ENCODE measurements at places on chromosomes 13 and 19. TPM values are rescaled to one million over a fixed set of nuclear protein-coding genes. Genes with fewer than 3 reads are reported as not detected.

- peaks cover 98% of the 10 kb centered on the region for H3K4me1 ChIP-seq
- H3K27me3 ChIP-seq, result no peaks in the 10 kb centered on the region
- H3K27ac ChIP-seq, result peak overlapping the region; percentile 83
- no peak overlapping the region for H3K4me3 ChIP-seq
Measured at GRCh38 chr13:97257228-97257755, 35.2 kb downstream of the MBNL2 start.

PNMA8B gene
- 0.17 TPM for total RNA-seq

- H3K27me3 ChIP-seq, result no peaks in the 10 kb centered on the region
- no peaks in the 10 kb centered on the region for H3K36me3 ChIP-seq
- peaks cover 8% of the 10 kb centered on the region for H3K4me1 ChIP-seq
- no peak overlapping the region for H3K27ac ChIP-seq
- no peak for DNase-seq
Measured at GRCh38 chr13:33318037-33318436, 32.5 kb upstream of the STARD13 start.

DNA sequence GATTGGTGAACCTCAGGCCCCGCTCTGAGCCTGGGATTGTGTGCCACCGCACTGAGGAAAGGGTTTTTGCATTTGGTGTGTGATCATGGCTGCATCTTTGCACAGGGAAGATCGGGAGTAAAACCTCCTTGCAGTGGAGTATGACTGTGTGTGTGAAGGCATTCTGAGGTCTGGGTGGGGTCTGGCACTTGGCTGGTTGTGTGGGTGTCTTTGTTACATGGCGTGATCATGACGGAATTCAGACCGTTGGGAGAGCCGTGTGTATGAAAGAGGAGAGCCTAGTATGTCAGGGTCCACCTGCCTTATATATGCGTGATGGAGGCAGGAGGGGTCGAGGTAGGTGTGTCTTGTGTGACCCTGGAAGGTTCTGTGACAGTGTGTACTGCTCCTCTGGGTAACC lies 740 bp upstream of the BEST2 start:
- no peak overlapping the region for H3K27ac ChIP-seq
- H3K27me3 ChIP-seq, result no peaks in the 10 kb centered on the region
- DNase-seq, result no peak

KLK12 gene
- not detected for total RNA-seq

DNA sequence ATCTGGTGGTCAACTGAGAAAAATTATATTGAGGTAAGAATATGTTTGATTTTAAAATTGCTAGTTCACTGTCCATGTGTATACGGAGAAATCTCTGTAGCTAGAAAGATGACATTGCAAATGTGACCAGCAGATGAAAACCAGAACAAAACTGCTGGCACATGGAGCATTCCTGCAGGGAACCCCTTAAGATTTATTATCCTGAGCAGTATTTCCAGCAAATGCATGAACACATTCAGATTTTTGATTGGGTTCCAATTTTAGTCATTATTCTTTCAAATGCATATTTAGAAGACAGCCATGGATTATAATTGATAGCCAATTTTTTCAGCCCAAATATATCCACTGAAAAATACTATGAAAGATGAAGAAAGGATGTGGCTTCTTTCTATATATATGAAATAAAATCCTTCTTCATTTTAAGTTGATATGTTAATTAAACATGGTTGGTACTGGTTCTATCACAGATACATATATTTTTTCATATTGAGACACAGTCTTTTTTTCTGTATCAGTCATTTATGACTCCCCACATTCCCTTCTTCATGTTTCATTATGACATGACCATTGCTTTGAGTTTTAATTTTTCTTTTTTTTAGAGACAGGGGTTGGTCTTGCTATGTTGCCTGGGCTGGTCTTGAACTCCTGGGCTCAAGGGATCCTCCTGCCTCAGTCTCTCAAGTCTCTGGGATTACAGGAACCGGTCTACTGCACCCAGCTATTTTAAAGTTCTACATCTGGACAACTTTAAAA lies 376.5 kb downstream of the KLF12 start:
- no peak overlapping the region for H3K4me3 ChIP-seq
- no peaks in the 10 kb centered on the region for H3K4me1 ChIP-seq
- no peaks in the 10 kb centered on the region for H3K27me3 ChIP-seq

S1PR2 gene
- 2.0 TPM for total RNA-seq

DNA sequence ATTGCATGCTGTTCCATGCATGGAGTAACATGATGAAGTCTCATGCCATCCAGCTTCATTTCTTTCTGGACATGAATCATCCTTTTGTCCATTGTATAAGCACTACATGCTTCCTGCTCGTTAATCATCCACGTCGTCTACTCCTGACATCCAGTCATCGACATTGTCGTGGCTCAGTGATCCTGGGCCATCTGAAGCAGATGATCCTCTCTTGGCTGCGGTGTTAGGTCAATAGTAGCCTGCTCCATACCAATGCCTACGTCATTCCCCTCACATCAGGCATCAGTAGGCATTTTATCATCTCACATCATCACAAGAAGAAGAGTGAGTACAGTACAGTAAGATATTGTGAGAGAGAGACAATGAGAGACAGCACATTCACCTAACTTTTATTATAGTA lies 7.9 kb upstream of the MYO16 start:
- H3K4me3 ChIP-seq, result no peak overlapping the region
- H3K36me3 ChIP-seq, result no peaks in the 10 kb centered on the region
- H3K27ac ChIP-seq, result no peak overlapping the region
- H3K4me1 ChIP-seq, result no peaks in the 10 kb centered on the region
- H3K27me3 ChIP-seq, result no peaks in the 10 kb centered on the region

STK24 gene
- 27.2 TPM for total RNA-seq

GRCh38 chr13:41327994-41328790 lies 17.1 kb downstream of the NAA16 start:
- H3K4me3 ChIP-seq, result peak overlapping the region; percentile 8
- H3K27me3 ChIP-seq, result no peaks in the 10 kb centered on the region
- H3K4me1 ChIP-seq, result peaks cover 53% of the 10 kb centered on the region
- H3K36me3 ChIP-seq, result peaks cover 46% of the 10 kb centered on the region
- peak overlapping the region; percentile 78 for H3K27ac ChIP-seq

- H3K27ac ChIP-seq, result no peak overlapping the region
Measured at GRCh38 chr13:20686863-20687579, 16.5 kb upstream of the IL17D start.

- H3K27me3 ChIP-seq, result no peaks in the 10 kb centered on the region
- no peak for DNase-seq
- H3K27ac ChIP-seq, result no peak overlapping the region
- no peak overlapping the region for H3K4me3 ChIP-seq
- no peaks in the 10 kb centered on the region for H3K36me3 ChIP-seq
Measured at GRCh38 chr13:84864341-84864740, 934.9 kb downstream of the SLITRK6 start.

GRCh38 chr13:32125221-32125689 lies 93.7 kb downstream of the FRY start:
- H3K4me1 ChIP-seq, result peaks cover 23% of the 10 kb centered on the region
- peak overlapping the region; percentile 47 for H3K27ac ChIP-seq
- no peaks in the 10 kb centered on the region for H3K27me3 ChIP-seq
- H3K4me3 ChIP-seq, result no peak overlapping the region
- DNase-seq, result no peak

GRCh38 chr19:30853036-30853435 lies 480.9 kb downstream of the ZNF536 start:
- no peak for DNase-seq
- no peaks in the 10 kb centered on the region for H3K36me3 ChIP-seq
- no peaks in the 10 kb centered on the region for H3K27me3 ChIP-seq
- no peak overlapping the region for H3K27ac ChIP-seq
- H3K4me3 ChIP-seq, result no peak overlapping the region
- H3K4me1 ChIP-seq, result no peaks in the 10 kb centered on the region

CYP4F12 gene
- not detected for total RNA-seq

GRCh38 chr19:16325161-16325527 lies 518 bp downstream of the KLF2 start:
- no peaks in the 10 kb centered on the region for H3K36me3 ChIP-seq
- H3K27me3 ChIP-seq, result no peaks in the 10 kb centered on the region
- peak overlapping the region; percentile 91 for H3K27ac ChIP-seq
- peaks cover 12% of the 10 kb centered on the region for H3K4me1 ChIP-seq

CEACAM16 gene
- total RNA-seq, result not detected

GADD45GIP1 gene
- total RNA-seq, result 22.4 TPM

- no peaks in the 10 kb centered on the region for H3K27me3 ChIP-seq
- no peak overlapping the region for H3K27ac ChIP-seq
- no peak for DNase-seq
- no peak overlapping the region for H3K4me3 ChIP-seq
- H3K4me1 ChIP-seq, result no peaks in the 10 kb centered on the region
Measured at GRCh38 chr19:15696654-15697194, 23.8 kb downstream of the CYP4F12 start.

DNA sequence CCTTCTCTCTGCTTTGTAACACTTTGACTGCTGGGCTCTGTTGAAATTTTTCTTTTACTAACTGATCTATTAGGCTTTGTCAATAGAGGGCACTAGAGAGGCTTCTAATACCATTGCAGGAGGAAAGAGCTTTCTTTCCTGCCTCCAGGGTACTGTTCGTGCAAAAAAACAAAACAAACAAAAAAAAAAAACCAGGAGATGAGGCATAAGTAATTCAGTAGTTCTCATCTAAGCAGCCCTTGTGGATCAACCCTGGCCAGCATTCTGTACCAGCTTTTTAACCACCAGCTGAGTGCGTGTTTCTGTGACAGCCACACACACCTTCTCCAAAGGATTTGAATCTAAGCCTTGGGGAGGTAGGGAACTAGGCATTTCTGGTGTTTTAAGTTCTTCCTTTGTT lies 1707.6 kb upstream of the SLC10A2 start:
- no peaks in the 10 kb centered on the region for H3K36me3 ChIP-seq
- no peak overlapping the region for H3K27ac ChIP-seq
- DNase-seq, result no peak
- no peaks in the 10 kb centered on the region for H3K27me3 ChIP-seq
- no peaks in the 10 kb centered on the region for H3K4me1 ChIP-seq
- no peak overlapping the region for H3K4me3 ChIP-seq

GRCh38 chr13:101397742-101398141 lies 18.6 kb downstream of the NALCN start:
- H3K27me3 ChIP-seq, result no peaks in the 10 kb centered on the region
- no peak for DNase-seq
- H3K4me3 ChIP-seq, result no peak overlapping the region

ZNF284 gene
- 0.74 TPM for total RNA-seq

ZNF260 gene
- total RNA-seq, result 2.5 TPM

SERP2 gene
- 0.57 TPM for total RNA-seq

ZNF792 gene
- 4.2 TPM for total RNA-seq

DNA sequence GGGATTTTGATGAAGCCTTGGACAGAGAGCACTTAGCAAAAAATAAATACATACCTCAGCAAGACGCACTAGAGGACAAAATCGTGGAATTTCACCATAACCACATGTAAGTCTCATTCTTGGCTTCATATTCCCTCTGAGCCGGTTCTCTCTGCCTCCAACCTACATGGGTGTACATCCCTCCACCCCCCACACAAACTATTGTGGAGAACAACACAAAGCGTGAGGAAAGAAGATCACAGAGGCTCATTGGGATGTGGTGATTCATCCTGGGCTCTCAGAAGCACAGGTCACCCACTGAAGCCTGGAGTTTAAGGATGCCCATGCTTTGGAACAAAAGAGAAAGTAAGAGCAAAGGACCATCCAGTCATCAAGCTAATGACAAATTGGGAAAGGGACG lies 192.2 kb downstream of the STK24 start:
- H3K27ac ChIP-seq, result no peak overlapping the region
- no peaks in the 10 kb centered on the region for H3K4me1 ChIP-seq
- no peak overlapping the region for H3K4me3 ChIP-seq

KIR3DL2 gene
- total RNA-seq, result not detected

DNA sequence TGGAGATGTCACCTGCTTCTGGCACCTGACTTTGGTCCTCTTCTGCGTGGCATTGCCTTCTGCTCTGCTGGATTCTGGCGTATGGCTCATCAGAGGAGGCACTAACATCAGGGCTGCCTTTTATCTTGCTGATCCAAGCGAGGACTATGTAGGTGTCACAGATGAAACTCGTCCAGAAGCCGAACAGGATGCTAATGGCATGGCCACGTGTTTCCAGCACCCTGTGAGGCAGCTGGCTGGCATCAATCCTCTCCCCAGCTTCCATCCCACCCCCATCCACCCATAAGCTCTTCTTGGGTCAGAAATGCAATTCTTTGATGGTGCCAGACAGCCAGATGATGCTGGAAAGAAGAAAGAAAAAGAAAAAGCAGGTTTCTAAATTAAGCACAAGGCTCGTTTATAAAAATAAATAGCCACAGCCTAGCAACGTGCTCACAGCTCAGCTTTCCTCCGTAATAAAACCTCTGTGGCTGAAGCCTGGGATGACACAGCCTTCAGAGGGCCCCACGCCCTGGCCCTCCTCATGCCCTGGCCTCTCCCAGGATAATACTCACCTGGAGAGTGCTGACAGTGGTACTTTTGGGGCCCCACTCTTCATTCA lies 212.9 kb upstream of the SERP2 start:
- no peaks in the 10 kb centered on the region for H3K36me3 ChIP-seq
- H3K4me3 ChIP-seq, result peak overlapping the region; percentile 0
- no peak for DNase-seq
- no peaks in the 10 kb centered on the region for H3K27me3 ChIP-seq

DNA sequence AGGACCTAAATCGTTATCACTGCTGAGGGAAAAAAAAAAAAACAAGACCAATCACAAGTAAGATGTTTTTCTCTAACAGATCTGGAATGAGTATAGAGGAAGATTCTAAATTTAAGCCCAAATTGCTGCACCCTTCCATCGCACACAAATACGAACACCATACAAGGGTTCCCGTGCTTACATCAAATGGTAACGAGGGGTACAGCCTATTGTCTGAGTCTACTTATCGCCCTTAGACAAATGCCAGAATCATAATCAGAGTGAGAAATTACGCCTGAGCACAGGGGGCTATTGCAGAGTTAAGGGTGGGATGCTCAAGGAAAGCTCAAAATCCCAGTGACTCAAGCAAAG lies 603 bp downstream of the ZC3H13 start:
- peak overlapping the region; percentile 86 for H3K4me3 ChIP-seq
- H3K4me1 ChIP-seq, result peaks cover 30% of the 10 kb centered on the region
- no peak for DNase-seq
- H3K36me3 ChIP-seq, result no peaks in the 10 kb centered on the region
- H3K27me3 ChIP-seq, result no peaks in the 10 kb centered on the region
- H3K27ac ChIP-seq, result peak overlapping the region; percentile 93

MEF2B gene
- 0.65 TPM for total RNA-seq

MBD3L2 gene
- not detected for total RNA-seq

ZNF221 gene
- total RNA-seq, result 0.61 TPM

DNA sequence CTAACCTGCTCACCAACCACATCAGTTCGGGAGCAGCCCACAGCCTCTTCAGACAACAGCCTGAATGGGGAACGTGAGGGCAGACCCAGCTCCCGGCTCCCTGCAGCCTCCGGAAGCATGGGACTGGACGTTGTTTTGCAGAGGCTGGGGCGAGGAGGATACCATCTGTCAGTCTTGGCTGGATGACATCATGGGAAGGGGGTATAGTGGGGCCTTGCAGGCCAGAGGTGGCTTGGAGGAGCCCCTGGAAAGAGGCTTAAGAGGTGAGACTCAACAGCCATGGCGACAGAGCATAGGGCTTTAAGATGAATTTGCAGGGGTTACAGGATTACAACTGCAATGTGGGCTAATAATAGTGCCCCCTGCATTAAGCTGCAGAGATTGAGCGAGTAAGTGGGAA lies 1.5 kb downstream of the FXYD3 start:
- H3K27me3 ChIP-seq, result no peaks in the 10 kb centered on the region
- H3K36me3 ChIP-seq, result no peaks in the 10 kb centered on the region
- no peak overlapping the region for H3K4me3 ChIP-seq

PDX1 gene
- not detected for total RNA-seq

- H3K4me3 ChIP-seq, result peak overlapping the region; percentile 49
- H3K4me1 ChIP-seq, result peaks cover 7% of the 10 kb centered on the region
- no peak overlapping the region for H3K27ac ChIP-seq
- H3K36me3 ChIP-seq, result no peaks in the 10 kb centered on the region
- DNase-seq, result no peak
- H3K27me3 ChIP-seq, result peaks cover 49% of the 10 kb centered on the region
Measured at GRCh38 chr19:4580021-4580901, 20.8 kb upstream of the SEMA6B start.
